Activated CD4-positive, CD25-positive, alpha-beta regulatory T cell treated with anti-CD3 and anti-CD28 coated beads, Interleukin-2, amount 50 U/mL, for 24 hours (primary cell): ENCODE measurements at places on chromosomes 6 and 20.

- ATAC-seq, result no peak
Observed at GRCh38 chr6:43847741-43848630, 78.0 kb downstream of the VEGFA start.

DNA sequence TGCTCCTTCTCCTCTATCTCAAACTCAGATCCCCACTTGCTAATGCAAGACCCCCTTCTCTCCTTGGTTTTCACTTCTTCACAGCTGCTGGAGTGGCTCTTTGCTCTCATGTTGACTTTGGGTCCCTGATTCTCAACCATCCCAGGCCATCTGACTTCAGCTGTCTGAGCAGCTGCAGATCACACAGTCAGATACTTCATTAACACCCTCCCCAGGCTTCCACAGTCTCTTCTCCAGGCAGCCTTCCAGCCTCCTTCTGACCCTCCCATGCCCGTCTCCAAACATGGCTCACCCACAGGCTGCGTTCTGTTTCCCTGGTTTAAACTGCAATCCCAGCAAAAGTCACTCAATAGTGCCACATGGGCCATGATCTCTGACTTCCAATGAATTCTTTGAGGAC is 65.4 kb downstream of the HIVEP2 start:
- ATAC-seq, result no peak

DNA sequence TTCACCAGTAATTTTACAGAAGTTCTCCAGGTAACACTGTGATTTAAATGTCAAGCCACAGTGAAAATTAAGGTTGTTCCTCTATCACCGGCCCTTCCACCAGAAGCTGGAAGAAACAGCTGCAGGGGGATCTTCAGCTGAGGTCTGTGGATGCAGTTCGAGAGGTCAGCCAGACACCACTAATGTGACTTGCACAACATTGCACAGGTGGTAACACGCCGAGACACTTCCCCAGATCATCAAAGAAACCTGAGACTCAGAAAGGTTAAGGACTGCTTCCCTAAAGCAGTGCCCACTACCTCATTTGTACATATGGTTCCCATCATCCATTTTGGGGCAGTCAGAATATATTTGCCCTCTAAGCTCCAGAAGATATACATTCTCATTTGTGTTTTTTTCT is 8.1 kb upstream of the SERPINB9 start:
- ATAC-seq, result peak; percentile 17

- ATAC-seq, result no peak
Observed at GRCh38 chr20:36084356-36084755, 70.2 kb upstream of the EPB41L1 start.

DNA sequence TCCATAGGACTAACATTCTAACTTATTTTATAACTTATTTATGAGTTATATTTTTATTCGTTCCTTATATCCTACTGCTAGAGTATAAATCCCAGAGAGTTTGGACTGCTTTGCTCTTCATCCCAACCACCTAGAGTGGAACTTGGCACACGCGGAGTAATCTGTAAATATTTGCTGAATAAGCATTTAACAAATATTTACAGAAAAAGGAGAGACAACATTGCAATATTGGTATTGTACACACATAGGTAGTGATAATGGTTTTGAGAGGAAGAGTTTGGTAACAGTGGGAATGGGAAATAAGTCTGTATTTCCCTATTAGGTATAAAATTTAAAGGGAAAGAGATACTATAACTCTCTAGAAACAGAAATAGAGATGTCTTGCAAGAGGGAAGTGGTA is 634.8 kb upstream of the CITED2 start:
- no peak for ATAC-seq

GRCh38 chr20:63456429-63457284 is 15.8 kb downstream of the KCNQ2 start:
- no peak for ATAC-seq

- ATAC-seq, result no peak
Observed at GRCh38 chr6:42787063-42787472, 5.2 kb downstream of the BICRAL start.

DNA sequence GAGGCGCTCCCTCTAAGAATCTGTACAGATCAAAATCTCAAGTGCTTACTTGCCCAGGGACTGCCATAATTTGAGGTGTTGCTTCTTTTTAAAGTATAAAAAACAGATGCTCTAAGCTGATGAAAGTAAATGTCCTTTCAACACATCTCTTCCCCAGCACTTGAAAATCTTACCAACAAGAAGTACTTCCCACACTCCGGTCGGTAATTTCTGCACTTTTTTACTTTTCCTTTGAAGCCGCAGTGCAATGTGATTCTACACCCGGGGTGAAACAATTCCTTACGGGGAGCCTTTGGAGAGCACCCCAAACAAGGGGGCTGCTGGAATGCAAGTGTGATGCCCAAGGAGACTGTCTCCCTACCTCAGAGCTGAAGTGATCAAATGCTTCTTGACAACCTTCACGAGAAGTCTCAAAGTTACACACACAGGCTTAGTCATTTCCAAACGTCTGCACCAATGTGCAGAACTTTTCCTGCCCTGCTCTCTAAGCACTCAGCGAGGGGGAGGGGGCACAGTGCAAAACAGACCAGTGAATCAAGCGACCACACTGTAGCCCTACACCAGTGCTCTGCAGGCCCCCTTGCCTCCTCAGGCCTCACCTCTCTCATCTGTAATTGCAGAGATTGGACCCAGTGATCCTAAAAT is 56.7 kb downstream of the ATXN1 start:
- ATAC-seq, result peak; percentile 87

DNA sequence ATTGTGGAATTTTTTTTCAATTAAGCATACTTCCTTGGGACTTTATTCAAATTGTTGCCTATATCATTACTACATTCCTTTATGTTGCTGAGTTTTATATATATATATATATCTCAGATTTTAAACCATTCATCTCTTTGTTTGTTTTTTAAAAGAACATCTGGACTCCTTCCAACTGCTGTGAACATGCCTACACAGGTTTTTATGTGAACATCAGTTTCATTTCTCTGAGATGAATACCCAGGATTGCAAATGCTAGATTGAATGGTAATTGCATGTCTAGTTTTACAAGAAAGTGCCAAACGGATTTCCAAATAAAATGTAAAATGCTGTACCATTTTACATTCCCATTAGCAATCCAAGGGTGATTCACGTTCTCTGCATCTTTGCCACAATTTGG is 1289.3 kb downstream of the HACE1 start:
- no peak for ATAC-seq

DNA sequence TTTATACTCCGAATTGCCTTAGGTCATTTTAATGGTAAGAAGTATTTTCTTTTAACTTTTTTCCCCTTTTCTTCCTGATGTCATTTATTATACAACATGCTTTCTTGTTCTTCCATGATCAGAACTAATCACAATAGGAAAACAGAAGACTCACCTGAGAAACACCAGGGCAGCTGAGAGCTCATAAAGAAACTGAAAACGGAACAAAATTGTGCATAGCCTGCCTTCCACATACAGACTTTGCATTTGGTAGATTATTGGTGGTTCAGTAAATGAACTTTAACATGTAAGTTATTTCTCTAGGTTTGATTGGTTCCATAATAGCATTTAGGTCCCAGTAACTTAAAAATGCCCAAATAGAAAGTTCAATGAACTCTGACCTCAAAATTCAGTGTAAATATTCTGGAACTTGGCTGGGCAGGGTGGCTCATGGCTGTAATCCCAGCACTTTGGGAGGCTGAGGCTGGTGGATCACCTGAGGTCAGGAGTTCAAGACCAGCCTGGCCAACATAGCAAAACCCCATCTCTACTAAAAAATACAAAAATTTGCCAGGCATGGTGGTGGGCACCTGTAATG is 161.1 kb upstream of the DTNBP1 start:
- no peak for ATAC-seq

- no peak for ATAC-seq
Observed at GRCh38 chr6:161017766-161018564, 26.4 kb downstream of the MAP3K4 start.

DNA sequence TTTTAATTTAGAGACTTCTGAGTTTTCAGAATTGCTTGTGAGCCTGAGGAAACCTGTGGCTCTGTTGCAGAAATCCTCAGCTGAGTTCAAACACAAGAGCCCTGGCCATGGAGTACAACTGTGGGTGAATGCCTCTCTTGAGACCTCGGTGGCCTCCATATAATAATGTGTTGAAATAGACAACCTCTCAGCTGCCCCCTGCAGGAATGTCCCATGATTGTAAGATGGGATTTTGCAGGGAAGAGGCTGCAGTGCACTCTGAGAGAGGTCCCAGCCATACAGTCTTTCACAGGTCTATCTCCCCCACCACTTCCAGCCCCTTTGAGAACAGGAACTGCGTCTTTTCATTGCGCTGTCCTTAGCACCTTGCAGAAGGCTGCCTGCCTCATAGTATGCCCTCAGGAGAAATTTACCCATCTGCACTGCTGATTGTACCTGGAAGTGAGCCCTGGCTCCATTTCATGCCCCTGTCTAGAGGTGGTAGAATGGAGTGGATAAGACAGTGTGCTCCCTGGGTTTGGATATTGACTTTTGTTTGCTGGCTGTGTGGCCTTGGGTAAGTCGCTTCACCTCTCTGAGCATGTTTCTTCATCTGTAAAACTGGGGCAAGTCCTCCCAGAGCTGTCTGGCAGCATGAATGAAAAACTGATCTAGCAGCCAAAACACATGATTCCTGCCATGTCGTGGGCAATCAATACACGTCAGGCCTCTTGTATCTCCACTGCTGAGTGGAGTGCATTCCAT is 16.8 kb upstream of the CDH22 start:
- no peak for ATAC-seq

- no peak for ATAC-seq
Observed at GRCh38 chr6:30997301-30997700, 13.0 kb upstream of the MUC22 start.

- no peak for ATAC-seq
Observed at GRCh38 chr6:2909718-2910117, 6.6 kb upstream of the SERPINB9 start.

DNA sequence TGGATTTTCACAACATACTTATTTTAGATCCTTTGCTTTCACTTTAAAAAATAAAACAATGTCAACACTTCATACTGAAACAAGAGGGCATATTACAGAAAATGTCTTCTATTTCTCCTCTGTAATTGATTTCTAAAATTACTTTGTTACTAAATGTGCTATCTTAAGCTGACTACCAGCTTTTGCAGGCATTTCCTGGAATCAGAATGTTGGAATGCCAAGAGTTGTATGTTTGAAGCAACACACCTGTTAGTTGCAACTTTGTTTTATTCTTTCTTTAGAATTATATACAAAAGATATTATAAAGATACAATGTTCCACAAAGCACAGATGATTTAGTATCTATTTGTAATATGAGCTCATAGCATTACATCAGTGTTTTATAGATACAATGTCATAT is 62.5 kb upstream of the TMEM170B start:
- ATAC-seq, result no peak

- ATAC-seq, result no peak
Observed at GRCh38 chr6:73774311-73774774, 78.3 kb downstream of the CD109 start.
